ENCODE measurements at places on chromosomes 3 and 15.

GRCh38 chr3:182527745-182528144 lies 265.6 kb upstream of the ATP11B start:
- no peak for DNase-seq

GRCh38 chr3:192850451-192850981 lies 67.1 kb downstream of the MB21D2 start:
- no peak for DNase-seq

DNA sequence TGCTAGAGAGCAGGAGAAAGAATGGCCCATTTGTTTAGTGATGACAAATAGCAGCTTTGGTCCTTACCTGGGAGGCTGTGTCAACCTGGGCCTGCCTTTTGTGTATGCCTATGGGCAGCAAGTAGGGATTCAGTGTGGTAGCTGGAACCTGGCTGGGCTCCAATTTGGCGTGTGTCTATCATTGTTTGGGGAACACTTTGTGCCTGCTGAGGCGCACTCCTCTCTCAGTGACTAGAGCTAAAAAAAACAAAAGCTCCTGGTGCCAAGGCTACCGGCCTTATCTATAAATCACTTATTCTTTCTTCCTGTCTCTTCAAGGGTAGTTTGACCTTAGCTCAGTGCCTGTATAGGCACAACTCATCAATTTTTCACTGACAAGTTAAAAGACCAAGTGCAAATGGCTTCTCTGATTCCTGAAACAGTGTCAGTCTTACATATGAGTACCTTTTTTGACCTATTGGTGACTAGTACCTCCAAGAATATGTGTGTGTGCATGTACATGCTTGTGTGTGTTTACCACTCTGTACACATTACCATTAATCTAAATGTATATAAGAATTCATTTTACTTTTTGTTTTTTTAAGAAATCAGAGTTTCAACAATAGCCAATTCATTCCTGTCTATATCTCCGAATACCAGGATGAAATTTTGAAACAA lies 54.6 kb downstream of the GMNC start:
- DNase-seq = no peak

DNA sequence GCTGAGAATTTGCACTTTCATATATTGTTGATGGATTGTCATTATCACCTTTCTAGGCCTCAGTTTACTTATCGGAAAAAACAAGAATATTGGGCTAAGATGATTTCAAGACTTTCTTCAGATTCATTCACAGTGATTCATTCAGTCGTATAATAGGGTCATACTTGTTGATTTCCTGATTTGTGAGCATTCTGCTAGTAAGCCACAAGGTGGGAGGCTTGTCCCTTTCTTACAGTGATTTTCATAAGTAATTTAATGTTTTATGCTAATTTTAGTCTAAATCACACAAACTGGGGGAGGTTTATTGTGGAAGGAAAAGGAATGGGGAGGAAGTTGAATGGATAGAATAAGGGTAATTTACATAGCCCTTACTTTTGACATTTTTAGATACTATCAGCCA lies 126.8 kb upstream of the GOLGA6L4 start:
- no peak for DNase-seq

DNA sequence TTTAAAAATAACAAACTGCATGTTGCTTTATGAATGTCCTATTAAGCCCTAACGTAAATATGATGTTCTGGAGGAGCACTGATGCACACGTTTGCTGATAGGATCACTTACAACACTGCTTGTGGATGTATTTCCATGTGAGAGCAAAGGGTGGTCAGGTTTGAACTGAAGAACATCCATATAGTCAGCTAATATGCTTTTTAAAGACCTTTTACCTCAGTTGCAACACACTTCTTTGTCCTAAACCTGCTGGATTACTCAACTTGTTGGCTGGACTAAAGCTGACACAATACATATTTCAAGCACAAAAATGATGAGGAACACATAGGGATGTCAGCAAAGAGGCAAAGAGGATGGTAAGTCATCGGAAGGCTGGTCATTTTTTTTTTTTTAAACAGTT lies 186.6 kb downstream of the TIGIT start:
- no peak for DNase-seq

- no peak for DNase-seq
Measured at GRCh38 chr3:45003859-45004258, 22.2 kb upstream of the CLEC3B start.

- DNase-seq = no peak
Measured at GRCh38 chr15:52294881-52295420, 653 bp downstream of the MYO5C start.

- DNase-seq = no peak
Measured at GRCh38 chr15:77122576-77122975, 51.7 kb upstream of the TSPAN3 start.

DNA sequence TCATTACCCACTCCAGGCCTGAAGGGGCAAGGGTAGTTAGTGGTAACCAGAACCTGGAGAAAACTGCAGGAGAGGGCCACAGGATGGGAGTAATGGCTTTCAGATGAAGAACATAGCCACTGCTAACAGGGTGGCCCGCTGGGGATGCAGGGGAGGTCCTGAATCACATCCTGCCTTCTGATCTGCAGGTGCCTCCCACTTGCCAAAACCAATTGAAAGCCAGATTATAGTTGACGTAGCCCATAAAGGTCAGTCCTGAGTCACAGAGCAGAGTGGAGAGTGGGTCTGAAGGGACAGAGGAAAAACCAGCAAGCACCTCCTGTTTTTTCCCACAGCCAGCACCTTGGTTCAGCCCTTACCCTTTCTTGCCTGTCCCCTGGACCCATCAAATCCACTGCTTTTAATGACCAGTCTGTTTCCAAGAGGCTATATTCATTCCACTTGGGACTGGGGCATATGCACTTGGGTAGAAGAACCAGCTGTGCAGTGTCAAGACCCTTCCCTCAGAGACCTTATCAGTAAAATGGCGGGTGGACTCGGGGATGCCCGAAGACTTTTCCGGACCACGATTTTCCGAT lies 646 bp upstream of the SLC35G2 start:
- DNase-seq = no peak

GRCh38 chr3:114892880-114893279 lies 254.2 kb downstream of the ZBTB20 start:
- no peak for DNase-seq

GRCh38 chr3:135896613-135897012 lies 68.9 kb upstream of the PPP2R3A start:
- DNase-seq = no peak

DNA sequence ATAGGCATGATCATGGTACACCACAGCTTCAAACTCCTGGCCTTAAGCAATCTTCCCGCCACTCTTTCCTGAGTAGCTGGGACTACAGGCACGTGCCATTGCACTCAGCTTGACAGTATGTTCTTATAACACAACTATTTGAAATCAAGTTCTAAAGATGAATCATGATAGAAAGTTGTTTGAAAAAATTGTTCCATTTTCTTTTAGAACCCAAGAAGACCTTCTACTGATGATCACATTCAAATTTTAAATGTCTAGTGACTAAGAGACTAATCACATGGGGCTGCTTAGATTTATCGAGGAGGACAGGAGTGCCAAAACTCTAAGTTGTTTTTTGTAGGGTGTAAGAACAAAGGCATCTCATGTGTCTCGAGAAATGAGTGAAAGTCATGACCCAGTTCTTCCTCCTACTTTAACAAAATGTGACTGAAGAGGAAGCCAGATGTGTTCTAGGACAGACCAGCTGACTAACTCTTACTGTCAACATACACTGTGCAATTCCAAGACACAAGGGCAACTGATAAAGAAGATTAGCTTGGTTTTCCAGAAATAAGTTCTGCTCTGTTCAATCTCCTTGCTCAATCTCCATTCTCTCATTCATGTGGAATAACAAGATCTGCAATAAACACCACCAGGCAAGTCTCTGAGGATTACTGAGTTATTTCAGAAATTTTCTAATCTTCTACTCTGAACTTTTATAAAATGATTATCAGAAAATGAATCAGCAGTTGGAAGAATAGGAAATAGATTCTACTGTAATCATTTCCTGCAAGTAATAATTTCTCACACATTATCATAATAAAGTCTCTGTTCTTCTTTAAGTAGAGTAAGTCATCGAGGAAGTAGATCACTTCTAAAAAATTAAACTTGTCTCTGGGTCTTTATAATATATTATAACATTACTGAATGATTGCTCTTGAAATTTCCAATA lies 122.6 kb upstream of the CCNL1 start:
- DNase-seq = peak; percentile 90

All from AG04449 (cell line).